ENCODE measurements at places on chromosomes 7 and 10. TPM values are rescaled to one million over a fixed set of nuclear protein-coding genes. Genes with fewer than 3 reads are reported as not detected.

- no peak overlapping the region for H3K4me3 ChIP-seq
- peaks cover 3% of the 10 kb centered on the region for H3K4me1 ChIP-seq
- no peaks in the 10 kb centered on the region for H3K36me3 ChIP-seq
- no peak overlapping the region for H3K27ac ChIP-seq
- H3K27me3 ChIP-seq, result peaks cover 4% of the 10 kb centered on the region
These were observed 11.5 kb upstream of the SGMS1 start for GRCh38 chr10:50635286-50635685.

GRCh38 chr10:30782537-30783461 lies 153.2 kb upstream of the LYZL2 start:
- no peak overlapping the region for H3K27ac ChIP-seq
- H3K27me3 ChIP-seq, result no peaks in the 10 kb centered on the region
- DNase-seq, result no peak

- DNase-seq, result peak; percentile 98
- H3K27ac ChIP-seq, result peak overlapping the region; percentile 100
- no peak overlapping the region for H3K4me3 ChIP-seq
- peaks cover 69% of the 10 kb centered on the region for H3K4me1 ChIP-seq
- no peaks in the 10 kb centered on the region for H3K27me3 ChIP-seq
These were observed 35.1 kb downstream of the DNAJB12 start for GRCh38 chr10:72319416-72320254.

Gene LRRD1
- not detected for total RNA-seq

Gene TRIM50
- not detected for total RNA-seq

DNA sequence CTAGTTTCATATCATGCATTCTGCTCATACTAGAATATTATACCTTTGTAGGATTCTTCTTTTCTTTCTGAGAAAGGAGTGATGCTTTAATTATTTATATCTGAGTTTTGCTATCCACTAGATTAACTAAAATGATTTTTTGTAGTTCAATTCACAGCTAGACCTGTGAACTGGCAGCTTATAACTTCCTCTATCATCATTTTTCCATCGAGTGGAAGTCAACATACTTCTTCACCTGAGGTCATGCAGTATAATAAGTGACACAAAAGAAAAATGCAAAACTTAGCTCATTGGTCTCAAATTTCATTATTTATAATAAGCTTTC lies 8.0 kb downstream of the LRRN3 start:
- H3K4me1 ChIP-seq, result no peaks in the 10 kb centered on the region
- no peaks in the 10 kb centered on the region for H3K36me3 ChIP-seq
- no peak overlapping the region for H3K4me3 ChIP-seq
- no peak overlapping the region for H3K27ac ChIP-seq
- H3K27me3 ChIP-seq, result no peaks in the 10 kb centered on the region

Gene CEP55
- 58.9 TPM for total RNA-seq

- H3K36me3 ChIP-seq, result no peaks in the 10 kb centered on the region
- no peak for DNase-seq
- no peak overlapping the region for H3K27ac ChIP-seq
- no peaks in the 10 kb centered on the region for H3K4me1 ChIP-seq
- H3K4me3 ChIP-seq, result no peak overlapping the region
These were observed 169.6 kb downstream of the POM121L12 start for GRCh38 chr7:53205006-53205405.

DNA sequence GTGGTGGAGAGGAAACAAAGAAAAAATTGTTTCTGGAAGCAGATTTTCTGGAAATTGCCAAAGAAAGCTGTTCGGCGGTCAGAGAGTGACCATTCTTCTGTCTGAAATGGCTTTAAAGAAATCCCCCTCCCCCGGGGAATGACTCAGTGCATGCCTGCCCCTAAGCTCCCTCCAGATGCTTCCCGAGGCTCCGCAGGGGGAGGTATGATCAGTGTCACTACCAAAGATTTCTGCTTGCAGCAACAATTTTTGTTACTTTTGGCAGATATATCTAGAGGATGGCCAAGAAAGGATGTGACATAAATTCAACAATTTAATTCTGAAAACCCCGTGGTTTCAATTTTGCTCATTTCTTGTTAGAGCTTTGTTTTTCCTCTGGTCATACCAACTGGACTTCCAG lies 163.9 kb downstream of the JCAD start:
- H3K36me3 ChIP-seq, result no peaks in the 10 kb centered on the region
- H3K27me3 ChIP-seq, result no peaks in the 10 kb centered on the region
- peak overlapping the region; percentile 19 for H3K4me3 ChIP-seq
- peak overlapping the region; percentile 83 for H3K27ac ChIP-seq
- DNase-seq, result peak; percentile 98
- peaks cover 14% of the 10 kb centered on the region for H3K4me1 ChIP-seq

DNA sequence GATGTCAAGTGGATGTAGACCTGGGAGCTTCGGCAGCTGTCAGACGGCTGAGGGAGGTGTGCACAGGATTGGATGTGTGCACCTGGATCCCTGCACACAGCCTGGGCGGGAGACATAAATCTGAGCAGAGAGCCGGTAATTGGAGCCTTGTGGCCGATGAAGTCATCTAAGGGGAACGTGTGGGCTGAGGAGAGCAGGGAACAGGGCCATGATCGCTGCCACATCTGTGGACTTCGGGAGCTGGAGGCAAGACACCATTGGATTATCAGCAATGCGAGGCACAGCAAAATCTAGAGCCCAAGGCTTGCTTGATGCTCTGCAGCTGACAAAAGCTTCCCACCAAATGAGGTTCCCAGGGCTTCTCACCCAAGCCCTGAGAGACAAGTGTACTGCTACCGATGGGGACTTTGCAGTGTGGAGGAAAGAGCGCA lies 147.7 kb downstream of the PTPN20 start:
- H3K4me1 ChIP-seq, result no peaks in the 10 kb centered on the region
- H3K4me3 ChIP-seq, result no peak overlapping the region
- no peak for DNase-seq
- no peaks in the 10 kb centered on the region for H3K36me3 ChIP-seq
- H3K27ac ChIP-seq, result no peak overlapping the region
- H3K27me3 ChIP-seq, result no peaks in the 10 kb centered on the region

Gene FAM25C
- not detected for total RNA-seq

GRCh38 chr7:75866489-75867389 lies 12.1 kb upstream of the RHBDD2 start:
- no peaks in the 10 kb centered on the region for H3K36me3 ChIP-seq
- H3K4me3 ChIP-seq, result no peak overlapping the region
- H3K27ac ChIP-seq, result no peak overlapping the region
- DNase-seq, result peak; percentile 66
- no peaks in the 10 kb centered on the region for H3K27me3 ChIP-seq
- no peaks in the 10 kb centered on the region for H3K4me1 ChIP-seq

DNA sequence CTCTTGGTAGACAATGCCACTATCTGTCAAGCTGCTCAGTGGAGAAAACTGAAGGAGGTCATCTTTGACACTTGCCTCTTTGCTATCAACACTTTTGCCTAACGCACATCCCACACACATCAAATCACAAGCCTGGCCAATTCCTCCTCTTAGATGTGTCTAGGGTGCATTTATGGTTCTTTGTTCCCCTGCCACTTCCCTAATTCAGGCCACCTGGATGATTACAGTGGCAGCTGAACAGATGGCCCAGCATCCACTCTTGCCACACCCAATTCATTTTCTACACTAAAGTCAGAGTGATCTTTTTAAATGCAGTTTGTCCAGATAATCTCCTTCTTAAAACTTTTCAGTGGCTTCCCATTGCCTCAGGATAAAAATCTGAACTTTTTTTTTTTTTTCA lies 58.6 kb downstream of the LAMB4 start:
- no peaks in the 10 kb centered on the region for H3K36me3 ChIP-seq
- no peak for DNase-seq
- no peaks in the 10 kb centered on the region for H3K27me3 ChIP-seq
- no peak overlapping the region for H3K27ac ChIP-seq
- no peak overlapping the region for H3K4me3 ChIP-seq

DNA sequence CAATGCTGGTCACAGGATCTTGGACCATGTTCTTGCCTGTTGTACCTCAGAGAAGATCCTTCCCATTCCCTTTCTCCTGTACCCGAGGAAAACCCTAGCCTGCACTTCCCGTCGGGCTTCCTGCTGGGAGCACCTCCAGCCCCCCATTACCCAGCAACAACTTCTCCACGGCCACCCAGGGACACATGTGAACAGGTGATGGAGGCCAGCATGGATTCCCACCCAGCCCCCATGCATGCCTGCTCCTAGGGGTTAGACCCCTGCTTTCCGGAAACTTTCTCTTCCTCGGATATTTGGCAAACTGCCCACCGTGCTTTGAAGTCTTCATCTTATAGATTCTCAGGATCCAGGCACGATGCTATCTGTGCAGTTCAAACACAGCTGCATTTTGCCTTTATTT lies 67.3 kb downstream of the CALML3 start:
- no peak overlapping the region for H3K4me3 ChIP-seq
- H3K27ac ChIP-seq, result no peak overlapping the region
- H3K4me1 ChIP-seq, result peaks cover 40% of the 10 kb centered on the region
- no peaks in the 10 kb centered on the region for H3K27me3 ChIP-seq

DNA sequence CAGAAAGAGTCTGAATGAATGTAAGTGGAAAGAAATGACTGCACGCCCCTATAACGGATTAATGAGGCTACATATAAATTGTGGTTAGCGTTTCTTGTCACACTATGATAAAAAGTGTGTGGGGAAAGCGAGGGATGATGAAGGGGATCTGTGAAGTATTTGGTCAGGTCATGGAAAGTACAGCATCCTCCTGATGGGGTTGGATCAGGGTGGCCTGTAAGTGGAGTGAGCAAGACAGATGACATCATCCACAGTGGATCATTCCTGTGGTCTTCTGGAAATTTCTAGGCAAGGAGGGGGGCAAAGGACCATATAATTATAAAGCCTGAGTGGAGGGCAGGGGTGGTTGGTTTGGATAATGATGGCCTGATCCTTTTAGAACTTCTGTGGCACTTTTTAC lies 606.0 kb downstream of the INHBA start:
- H3K27me3 ChIP-seq, result no peaks in the 10 kb centered on the region
- H3K4me3 ChIP-seq, result no peak overlapping the region
- no peak for DNase-seq
- no peak overlapping the region for H3K27ac ChIP-seq
- H3K36me3 ChIP-seq, result no peaks in the 10 kb centered on the region
- H3K4me1 ChIP-seq, result no peaks in the 10 kb centered on the region

GRCh38 chr10:75334720-75335119 lies 66.8 kb downstream of the ZNF503 start:
- H3K27ac ChIP-seq, result no peak overlapping the region
- H3K27me3 ChIP-seq, result peaks cover 2% of the 10 kb centered on the region
- H3K4me1 ChIP-seq, result no peaks in the 10 kb centered on the region
- no peak overlapping the region for H3K4me3 ChIP-seq
- no peaks in the 10 kb centered on the region for H3K36me3 ChIP-seq

DNA sequence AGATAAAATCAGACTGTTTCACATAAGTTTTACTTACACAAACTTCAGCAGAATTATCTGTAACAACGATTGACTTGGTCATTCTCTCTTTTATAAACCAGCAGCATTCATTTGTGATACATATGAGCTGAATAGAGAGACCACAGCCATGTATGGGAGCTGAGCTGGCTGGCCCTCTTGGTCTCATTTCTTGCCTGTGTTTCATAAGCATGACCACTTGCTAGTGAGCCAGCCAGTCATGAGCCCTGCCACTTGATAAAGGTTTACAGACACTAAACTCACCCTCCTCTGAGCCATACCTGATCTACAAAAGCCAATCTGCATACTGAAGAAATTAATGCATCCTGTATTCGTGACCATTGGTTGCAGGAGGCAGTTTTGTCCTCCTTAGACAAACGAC lies 82.1 kb downstream of the PKD1L1 start:
- no peaks in the 10 kb centered on the region for H3K36me3 ChIP-seq
- no peaks in the 10 kb centered on the region for H3K27me3 ChIP-seq
- no peaks in the 10 kb centered on the region for H3K4me1 ChIP-seq
- DNase-seq, result no peak
- no peak overlapping the region for H3K4me3 ChIP-seq
- H3K27ac ChIP-seq, result no peak overlapping the region

DNA sequence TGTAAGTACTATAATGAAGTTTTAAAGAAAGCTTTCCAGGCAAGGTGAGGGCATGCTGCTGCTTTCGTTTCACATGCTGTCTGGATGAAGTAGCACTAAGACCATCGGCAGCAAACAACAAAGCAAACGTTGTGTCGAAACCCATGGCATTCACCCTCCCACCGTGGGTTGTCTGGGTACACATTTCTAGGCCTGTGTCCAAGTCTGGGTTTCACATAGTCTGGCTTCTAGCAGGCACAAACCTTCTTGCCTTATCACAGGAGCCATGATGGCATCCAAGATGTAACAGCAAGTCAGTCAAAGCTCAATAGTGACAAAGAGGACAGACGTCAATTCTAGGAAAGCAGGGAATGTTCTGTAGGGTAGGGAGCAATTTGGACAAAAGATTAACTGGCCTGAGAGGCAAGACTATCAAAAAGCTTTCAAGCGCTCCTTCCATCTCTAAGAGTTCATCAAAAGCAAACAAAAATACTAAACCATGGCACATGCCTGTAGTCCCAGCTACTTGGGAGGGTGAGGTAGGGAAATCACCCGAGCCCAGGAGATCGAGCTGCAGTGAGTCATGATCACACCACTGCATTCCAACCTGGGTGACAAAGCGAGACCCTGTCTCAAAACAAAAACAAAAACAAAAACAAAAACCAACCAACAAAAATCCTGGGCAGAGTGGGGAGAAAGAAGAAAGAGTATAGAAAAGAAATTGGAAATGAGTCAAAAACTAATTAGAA lies 42.7 kb downstream of the PAXIP1 start:
- peaks cover 13% of the 10 kb centered on the region for H3K36me3 ChIP-seq
- no peak for DNase-seq
- no peak overlapping the region for H3K4me3 ChIP-seq
- no peak overlapping the region for H3K27ac ChIP-seq

GRCh38 chr10:102419269-102420180 lies 940 bp upstream of the PSD start:
- DNase-seq, result peak; percentile 39
- H3K27me3 ChIP-seq, result peaks cover 7% of the 10 kb centered on the region
- H3K36me3 ChIP-seq, result no peaks in the 10 kb centered on the region

Gene COL17A1
- total RNA-seq, result 1.2 TPM

DNA sequence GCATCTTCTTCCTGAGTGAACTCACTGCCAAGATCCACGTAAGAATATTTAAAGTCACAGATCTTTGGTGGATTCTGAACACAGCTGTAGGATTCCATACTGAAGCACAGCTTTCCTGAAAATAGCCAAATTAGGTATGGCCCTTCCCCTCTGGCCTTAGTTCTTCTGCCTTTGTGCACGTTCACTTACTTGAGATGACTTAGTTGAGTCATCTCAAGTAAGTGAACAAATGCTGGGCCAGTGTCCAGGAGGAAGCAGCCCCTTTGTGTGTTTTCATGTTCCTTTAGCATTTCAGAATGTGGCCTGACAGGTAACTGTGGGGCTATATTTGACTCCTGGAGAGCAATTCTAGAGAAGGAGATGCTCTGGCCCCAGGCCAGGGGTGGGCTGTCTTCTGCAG lies 51.5 kb downstream of the CCNY start:
- no peak overlapping the region for H3K27ac ChIP-seq
- H3K27me3 ChIP-seq, result no peaks in the 10 kb centered on the region
- no peak overlapping the region for H3K4me3 ChIP-seq
- no peaks in the 10 kb centered on the region for H3K36me3 ChIP-seq

Gene TRPV5
- total RNA-seq, result not detected

Gene SBDS
- 86.5 TPM for total RNA-seq

GRCh38 chr7:121603886-121604285 lies 207.8 kb upstream of the FAM3C start:
- H3K4me1 ChIP-seq, result no peaks in the 10 kb centered on the region
- no peaks in the 10 kb centered on the region for H3K36me3 ChIP-seq
- no peaks in the 10 kb centered on the region for H3K27me3 ChIP-seq

Measured in endothelial cell of umbilical vein (primary cell).